ENCODE measurements at places on chromosomes 13 and 19.
A peak's percentile ranks its signal among the peaks of the same experiment; 100 is the strongest.

DNA sequence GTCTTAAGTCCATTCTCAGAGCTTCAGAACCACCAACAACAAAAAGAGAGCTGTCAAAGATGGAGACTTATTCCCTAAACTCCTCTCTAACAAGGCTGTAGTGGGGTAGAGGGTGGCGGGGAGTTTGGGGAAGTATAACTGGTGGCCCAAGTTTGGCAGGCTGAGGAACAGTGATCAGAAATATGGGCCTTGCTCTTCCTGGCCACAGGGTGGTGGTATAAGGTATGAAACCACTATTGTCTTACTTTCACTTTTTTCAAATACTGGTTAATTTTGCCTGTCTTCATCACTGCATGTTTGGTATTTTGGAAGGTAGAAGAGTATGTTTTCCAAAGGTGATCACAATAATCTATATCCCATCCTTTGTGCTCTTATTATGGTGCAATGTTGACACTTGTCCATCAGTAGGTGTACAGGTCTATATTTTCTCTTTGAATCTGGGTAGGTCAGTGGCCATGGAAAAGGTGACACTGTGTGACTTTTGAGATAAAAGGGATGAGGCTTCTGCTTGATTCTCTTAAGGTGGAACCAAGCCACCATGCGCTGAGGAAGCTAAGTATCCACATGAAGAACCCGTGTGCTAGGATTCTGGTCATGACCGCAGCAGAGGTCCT, 23.2 kb upstream of the GPC5 start:
- DNase-seq, result peak; percentile 30

GRCh38 chr13:97120346-97120745, 101.8 kb upstream of the MBNL2 start:
- DNase-seq, result no peak

GRCh38 chr19:6667114-6667627, 2.8 kb downstream of the TNFSF14 start:
- no peak for DNase-seq

GRCh38 chr19:1397838-1398237, 3.5 kb downstream of the GAMT start:
- DNase-seq, result no peak

DNA sequence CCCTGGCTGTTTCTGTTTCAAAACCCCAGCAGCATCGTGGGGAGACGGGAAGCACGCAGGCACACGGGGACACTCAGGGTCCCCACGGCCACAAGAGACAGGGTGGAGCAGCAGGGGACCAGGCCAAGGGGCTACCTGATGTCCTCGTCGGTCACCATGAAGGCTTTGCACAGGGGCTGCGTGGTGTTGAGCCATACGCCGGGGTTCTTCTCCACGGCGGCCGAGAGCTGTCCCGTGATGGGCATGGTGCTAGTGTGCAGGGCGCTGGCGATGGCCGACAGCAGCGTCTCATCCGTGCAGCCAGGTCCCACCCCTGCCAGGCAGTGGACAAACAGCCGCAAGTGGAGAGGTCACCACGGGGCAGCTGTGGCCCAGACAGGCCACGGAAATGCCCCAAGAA, 11.7 kb downstream of the MBD3 start:
- no peak for DNase-seq

GRCh38 chr13:48486362-48486761, 46.5 kb downstream of the RCBTB2 start:
- no peak for DNase-seq

DNA sequence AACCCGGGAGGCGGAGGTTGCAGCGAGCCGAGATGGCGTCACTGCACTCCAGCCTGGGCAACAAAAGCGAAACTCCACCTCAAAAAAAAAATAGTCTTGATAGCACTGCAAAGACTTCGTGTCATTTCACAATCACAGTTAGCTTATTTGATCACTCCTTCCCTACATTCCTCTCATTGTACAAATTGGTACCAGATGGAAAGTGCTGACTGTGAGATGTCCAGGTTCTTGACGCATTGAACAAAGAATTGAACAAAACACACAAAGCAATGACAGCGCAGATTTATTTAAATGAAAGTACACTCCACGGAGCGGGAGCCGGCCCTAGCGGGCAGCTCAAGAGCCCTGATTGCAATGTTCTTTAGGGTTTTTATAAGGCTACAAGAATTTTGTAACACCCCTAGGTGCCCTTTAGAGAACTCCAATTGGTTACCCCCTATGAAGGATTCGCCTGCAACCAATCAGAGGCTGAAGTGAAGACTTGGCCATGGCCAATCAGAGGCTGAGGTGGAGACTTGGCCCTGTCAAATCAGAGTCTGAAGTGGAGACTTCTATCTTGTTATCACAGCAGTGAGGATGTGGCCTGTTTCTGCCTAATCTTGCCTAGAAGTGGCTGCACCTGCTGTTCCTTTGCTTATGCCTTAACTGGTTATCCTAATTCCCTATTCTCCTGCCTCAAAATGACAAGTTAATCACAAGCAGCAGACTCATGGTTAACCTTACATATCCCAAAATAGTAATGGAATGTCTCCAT, 16.7 kb downstream of the ZNF556 start:
- no peak for DNase-seq

DNA sequence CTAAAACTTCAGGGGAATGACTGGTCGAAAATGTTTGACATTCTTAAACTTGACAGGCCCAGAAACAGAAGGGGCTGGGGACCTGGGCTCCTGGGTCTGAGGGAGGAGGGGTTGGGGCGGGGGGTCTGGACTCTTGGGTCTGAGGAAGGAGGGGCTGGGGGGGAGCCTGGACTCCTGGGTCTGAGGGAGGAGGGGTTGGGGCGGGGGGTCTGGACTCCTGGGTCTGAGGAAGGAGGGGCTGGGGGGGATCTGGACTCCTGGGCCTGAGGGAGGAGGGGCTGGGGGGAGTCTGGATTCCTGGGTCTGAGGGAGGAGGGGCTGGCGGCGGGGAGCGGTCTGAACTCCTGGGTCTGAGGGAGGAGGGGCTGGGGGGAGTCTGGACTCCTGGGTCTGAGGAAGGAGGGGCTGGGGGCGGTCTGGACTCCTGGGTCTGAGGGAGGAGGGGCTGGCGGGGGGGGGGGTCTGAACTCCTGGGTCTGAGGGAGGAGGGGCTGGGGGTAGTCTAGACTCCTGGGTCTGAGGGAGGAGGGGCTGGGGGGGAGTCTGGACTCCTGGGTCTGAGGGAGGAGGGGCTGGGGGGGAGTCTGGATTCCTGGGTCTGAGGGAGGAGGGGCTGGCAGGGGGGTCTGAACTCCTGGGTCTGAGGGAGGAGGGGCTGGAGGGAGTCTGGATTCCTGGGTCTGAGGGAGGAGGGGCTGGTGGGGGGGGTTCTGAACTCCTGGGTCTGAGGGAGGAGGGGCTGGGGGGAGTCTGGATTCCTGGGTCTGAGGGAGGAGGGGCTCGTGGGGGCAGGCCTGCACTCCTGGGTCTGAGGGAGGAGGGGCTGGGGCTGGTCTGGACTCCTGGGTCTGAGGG, 5.5 kb upstream of the KLK6 start:
- no peak for DNase-seq

- DNase-seq, result no peak
These were observed 41.0 kb upstream of the SIAH3 start for GRCh38 chr13:45892513-45892912.

DNA sequence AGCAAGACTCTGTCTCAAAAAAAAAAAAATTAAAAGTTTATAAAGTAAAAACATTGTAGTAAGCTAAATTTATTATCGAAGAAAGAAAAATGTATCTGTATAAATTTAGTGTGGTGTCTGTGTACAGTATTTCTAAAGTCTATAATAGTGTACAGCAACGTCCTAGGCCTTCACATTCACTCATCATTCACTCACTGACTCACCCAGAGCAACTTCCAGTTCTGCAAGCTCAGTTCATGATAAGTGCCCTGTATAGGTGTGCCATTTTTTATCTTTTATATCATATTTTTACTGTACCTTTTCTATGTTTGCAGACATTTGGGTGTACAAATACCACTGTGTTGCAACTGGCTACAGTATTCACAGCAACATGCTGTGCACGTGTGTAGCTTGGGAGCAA, 118.1 kb downstream of the TNFRSF19 start:
- DNase-seq, result no peak

- DNase-seq, result no peak
These were observed 1170.4 kb downstream of the EFNB2 start for GRCh38 chr13:105365021-105365550.

DNA sequence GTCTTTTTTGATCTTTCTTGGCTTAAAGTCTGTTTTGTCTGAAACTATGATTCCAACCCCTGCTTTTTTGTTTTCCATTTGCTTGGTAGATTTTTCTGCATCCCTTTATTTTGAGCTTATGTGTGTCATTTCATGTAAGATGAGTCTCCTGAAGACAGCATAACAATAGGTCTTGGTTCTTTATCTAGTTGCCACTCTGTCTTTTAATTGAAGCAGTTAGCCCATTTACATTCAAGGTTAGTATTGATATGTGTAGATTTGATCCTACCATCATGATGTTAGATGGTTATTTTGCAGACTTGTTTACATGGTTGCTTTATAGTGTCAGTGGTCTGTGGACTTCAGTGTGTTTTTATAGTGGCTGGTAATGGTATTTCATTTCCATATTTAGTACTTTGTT, 1678.9 kb downstream of the PCDH9 start:
- no peak for DNase-seq

- DNase-seq, result peak; percentile 7
These were observed 1.3 kb upstream of the CALM3 start for GRCh38 chr19:46599716-46600373.

- DNase-seq, result peak; percentile 68
These were observed 690 bp downstream of the HCN2 start for GRCh38 chr19:590396-590745.

DNA sequence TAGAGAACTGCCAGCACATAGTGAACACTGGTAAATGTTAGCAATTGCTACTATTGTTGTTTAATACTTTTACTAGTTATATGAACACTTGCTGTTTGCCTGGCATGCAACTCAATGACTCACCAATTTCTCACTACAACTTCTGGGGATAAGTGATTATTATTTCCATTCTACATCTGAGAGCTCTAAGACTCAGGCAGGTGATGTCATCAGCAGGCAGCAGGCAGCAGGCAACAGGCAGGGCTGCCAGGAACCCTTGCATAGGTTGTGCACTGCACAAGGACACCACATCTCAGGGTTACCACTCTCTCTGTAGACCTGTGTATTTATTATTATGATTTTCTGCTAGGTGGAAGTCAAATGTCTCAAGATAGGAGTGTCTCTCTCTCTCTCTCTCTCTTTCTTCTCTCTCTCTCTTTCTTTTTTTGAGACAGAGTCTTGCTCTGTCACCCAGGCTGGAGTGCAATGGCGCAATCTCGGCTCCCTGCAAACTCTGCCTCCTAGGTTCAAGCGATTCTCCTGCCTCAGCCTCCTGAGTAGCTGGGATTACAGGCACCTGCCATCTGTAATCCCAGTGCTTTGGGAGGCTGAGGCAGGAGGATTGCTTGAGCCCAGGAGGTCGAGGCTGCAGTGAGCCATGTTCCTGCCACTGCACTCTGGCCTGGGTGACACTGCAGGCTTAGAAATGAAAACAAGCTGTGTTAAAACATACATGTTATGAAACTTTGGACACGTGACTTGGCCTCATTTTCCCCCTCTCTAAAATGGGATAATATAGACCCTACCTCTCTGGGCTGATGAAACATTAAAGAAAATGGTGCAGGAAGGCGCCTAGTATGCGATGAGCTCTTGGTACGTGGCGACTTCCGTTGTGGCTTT, 22.7 kb downstream of the HPN start:
- DNase-seq, result no peak

GRCh38 chr13:65054277-65054676, 2175.9 kb downstream of the PCDH9 start:
- DNase-seq, result no peak
